ENCODE measurements at places on chromosomes 4 and X. TPM values are rescaled to one million over a fixed set of nuclear protein-coding genes. Genes with fewer than 3 reads are reported as not detected.

CDX4 gene
- total RNA-seq, result not detected

TMEM255A gene
- total RNA-seq, result 0.11 TPM

GDI1 gene
- 89.2 TPM for total RNA-seq

USP17L12 gene
- not detected for total RNA-seq

MTMR8 gene
- total RNA-seq, result 0.63 TPM

FRG2 gene
- total RNA-seq, result 0.09 TPM
